ENCODE measurements at places on chromosomes 3 and 15. TPM values are rescaled to one million over a fixed set of nuclear protein-coding genes. Genes with fewer than 3 reads are reported as not detected.
A peak's percentile ranks its signal among the peaks of the same experiment; 100 is the strongest.

DNA sequence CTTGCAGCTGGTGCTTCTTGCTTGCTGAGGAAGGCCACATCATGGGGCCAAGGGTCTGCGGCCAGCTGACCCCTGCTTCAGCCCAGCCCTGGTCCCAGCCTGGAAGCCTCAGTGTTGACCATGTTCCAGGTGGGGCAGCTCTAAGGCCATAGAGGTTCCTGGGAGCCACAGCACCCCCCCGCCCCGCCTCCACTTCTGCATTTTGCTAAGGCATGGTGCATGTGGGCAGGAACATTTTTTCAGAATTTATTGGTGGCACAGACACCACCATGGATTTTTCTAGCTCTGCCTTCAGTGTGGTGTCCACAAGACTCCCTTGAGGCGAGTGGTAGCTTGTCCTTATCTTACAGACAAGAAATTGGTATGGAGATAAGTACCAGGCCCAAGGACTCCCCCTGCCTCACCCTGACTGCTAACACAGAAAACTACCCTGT lies 1.9 kb upstream of the CHST14 start:
- no peak for DNase-seq

DNA sequence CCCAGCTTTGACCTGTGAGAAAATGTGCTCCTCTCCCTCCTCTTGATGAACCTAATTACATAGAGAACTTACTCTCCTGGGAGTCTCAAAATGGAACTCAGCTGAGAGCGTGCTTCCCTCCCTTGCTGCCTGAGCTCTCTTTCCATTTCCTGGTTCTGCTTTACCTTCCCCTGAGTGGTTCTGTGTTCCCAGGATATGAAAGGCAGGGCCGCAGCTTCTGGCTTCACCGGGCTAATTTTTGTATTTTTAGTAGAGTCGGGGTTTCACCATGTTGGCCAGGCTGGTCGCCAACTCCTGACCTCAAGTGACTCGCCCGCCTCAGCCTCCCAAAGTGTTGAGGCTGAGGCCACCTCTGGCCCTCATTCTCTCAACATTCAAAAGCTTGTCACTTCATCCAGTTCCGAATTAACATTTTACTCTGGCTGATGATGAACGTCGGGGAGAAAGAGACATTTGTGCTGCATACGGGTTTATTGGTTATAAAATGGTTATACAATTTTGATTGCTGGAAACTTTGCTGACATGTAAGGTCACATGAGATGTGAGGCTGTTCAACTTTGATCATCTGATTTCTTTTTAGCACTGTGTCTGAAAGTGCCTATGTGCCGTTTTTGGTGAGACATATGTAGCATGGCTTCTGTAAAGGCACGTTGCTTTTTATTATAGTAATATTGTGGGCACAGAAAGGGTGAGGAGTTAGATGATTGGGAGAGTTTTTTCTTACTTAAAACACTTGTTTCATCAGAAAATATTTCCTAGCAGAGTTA lies 6.6 kb downstream of the PLS1 start:
- DNase-seq = peak; percentile 57

DNA sequence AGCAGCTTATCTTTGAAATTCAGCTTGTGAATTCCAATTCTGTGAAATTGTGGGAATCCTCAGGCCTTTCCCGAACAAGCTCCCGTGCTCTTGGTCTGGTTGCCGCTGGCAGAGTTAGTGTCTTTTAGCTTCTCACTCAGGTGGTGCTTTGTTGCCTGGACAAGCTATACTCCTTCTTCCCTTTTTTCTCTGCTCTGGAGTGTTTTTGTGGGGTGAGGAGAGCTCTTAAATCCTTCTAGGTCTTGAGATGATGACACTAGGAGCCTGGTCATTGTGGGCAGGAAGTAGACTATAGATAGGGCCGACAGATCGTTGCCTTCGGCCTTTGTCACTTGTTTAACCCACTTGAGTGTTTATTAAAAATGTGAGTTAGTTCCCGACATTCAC lies 93.8 kb downstream of the SLCO3A1 start:
- DNase-seq = no peak

NR2F2 gene
- total RNA-seq = 14.9 TPM

HYAL1 gene
- total RNA-seq = 1.2 TPM

All from Peyer's patch (tissue), 4 donors.